ENCODE measurements at places on chromosomes 2 and 18. TPM values are rescaled to one million over a fixed set of nuclear protein-coding genes. Genes with fewer than 3 reads are reported as not detected.

DNA sequence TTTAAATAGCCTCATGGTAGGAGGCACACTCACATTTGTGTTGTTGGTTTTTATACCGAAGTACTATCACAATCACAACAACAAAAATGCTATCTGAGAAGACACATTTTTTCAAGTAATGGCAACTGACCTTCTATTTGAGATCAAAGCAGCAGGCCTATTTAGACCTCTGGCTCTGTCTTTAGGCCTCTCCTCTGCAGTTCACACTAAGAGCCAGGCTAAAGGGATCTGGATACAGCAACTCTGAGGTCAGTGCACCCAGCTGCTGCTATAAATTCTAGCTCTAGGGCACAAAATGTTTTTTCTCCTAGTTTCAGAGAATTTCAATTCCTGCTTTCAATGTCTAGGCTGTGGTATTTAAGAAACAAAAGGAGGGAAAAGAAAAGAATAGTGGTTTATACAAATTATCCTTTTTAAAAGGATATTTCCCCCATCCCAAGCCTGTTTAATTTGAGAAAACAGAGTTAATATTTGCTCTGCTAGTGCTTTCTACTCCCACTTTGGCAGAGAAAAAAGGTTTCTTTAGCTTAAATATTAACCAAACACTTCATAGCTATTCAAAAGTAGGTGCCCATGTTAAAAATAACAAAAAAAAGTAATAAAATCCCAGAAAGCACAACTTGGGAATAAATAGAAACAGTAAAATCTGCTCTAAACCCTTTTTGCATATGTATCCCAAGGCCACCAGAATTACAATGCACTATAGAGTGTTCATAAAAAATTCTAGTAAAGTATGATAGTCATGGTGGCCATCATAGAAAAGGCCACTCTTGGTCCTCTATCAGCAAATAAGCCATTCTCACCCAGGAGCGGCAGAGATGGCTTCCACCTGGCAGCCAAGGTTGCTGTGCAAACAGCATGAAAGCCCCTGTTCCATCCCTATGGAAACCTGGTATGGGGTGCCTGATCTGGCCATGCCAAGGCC is 293.6 kb upstream of the SESTD1 start:
- DNase-seq, result no peak

GRCh38 chr2:20103530-20103929 is 52.1 kb upstream of the LAPTM4A start:
- DNase-seq, result no peak

DNA sequence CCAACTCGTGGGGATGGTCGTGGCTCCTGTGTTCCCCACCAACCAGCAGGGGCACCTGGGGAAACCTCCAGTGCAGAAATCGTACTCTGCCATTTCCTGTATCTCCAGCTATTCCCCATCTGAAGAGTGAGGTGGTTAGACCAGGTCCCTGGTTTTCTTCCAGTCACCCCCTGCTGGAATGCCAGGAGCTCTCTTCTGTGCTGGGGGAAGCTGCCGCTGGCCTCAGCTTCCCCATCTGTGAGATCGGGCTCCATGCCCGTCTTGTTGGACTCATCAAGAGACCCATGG is 119.7 kb downstream of the INHBB start:
- no peak for DNase-seq

DIPK1C gene
- not detected for total RNA-seq

ALPP gene
- total RNA-seq, result not detected

- no peak for DNase-seq
Observed at GRCh38 chr2:134611316-134611715, 107.5 kb downstream of the TMEM163 start.

DNA sequence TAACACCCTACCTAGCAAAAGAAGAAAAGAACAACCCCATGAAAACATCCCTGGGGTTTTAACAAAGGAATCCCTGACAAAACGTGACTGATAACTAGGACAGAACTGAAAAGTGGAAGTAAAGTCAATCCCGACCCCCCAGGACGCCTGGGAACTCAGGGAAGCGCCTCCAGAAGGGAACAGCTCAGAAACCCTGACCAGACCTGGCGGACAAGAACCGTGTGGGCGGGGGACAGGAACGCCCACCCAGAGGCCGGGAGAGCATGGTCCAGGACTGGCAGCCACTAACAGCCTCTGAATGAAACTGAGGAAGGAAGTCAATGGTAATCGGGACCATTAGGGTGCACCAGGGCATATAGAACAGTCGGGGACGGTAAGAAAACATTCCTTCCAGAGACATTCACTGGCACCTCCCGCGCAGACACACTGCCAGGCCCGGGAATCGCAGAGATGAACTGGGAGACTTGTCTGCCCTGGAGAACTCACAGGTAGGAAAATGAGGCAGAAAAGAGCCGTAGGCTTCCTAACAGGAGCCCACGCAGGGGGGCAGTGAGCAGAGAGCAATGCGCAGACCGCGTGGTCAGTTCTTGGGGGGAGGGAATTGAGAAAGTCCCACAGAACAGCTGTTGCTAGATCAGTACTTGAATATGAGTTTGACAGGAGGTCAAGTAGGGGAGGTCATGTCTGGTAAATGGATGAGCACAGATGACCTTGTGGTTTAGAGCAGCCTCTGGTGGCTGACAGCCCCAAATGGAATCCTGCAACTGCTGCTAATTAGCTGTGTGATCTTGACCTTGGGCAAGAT is 1.3 kb upstream of the TBC1D8 start:
- no peak for DNase-seq

RNF152 gene
- 22.7 TPM for total RNA-seq

GRCh38 chr2:64819361-64819760 is 165.6 kb upstream of the SERTAD2 start:
- no peak for DNase-seq

DNA sequence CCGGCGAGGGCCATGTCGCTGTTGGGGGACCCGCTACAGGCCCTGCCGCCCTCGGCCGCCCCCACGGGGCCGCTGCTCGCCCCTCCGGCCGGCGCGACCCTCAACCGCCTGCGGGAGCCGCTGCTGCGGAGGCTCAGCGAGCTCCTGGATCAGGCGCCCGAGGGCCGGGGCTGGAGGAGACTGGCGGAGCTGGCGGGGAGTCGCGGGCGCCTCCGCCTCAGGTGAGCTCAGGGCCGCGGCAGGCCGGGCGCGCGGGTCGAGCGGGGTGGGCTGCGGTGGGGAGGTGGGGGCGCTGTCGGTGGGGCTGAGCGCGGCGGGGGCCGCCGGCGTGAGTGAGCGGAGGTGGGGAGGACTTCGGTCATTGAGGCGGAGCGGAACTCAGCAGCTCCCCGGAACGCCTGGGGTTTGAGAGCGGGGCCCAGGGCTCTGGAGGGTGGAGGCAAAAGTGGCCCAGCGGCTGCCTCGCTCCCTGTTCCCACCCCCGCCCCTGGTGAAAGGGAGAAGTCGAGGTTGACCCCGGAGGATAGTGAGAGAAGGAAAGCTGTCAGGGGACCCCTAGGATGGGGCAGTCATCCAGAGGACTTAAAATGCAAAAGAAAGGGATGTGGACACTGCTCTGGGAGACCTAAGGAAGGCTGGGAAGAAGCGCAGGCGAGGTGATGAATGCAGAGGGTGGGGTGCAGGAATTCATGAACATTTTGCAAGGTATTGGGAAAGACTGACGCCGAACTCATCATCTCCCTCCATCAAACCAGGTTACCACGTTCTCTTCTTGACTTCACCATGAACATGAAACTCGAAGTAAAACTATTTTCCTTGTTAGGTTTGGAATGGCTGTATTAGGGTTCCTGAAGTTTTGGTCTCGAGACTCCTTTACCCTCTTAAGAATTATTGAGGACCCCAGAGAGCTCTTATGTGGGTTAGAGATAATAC is 633 bp downstream of the MALT1 start:
- DNase-seq, result peak; percentile 7

- DNase-seq, result no peak
Observed at GRCh38 chr18:79466591-79466990, 70.9 kb downstream of the NFATC1 start.

- DNase-seq, result no peak
Observed at GRCh38 chr2:46148369-46148736, 148.9 kb upstream of the EPAS1 start.
